ENCODE measurements at places on chromosomes 7 and 10.

DNA sequence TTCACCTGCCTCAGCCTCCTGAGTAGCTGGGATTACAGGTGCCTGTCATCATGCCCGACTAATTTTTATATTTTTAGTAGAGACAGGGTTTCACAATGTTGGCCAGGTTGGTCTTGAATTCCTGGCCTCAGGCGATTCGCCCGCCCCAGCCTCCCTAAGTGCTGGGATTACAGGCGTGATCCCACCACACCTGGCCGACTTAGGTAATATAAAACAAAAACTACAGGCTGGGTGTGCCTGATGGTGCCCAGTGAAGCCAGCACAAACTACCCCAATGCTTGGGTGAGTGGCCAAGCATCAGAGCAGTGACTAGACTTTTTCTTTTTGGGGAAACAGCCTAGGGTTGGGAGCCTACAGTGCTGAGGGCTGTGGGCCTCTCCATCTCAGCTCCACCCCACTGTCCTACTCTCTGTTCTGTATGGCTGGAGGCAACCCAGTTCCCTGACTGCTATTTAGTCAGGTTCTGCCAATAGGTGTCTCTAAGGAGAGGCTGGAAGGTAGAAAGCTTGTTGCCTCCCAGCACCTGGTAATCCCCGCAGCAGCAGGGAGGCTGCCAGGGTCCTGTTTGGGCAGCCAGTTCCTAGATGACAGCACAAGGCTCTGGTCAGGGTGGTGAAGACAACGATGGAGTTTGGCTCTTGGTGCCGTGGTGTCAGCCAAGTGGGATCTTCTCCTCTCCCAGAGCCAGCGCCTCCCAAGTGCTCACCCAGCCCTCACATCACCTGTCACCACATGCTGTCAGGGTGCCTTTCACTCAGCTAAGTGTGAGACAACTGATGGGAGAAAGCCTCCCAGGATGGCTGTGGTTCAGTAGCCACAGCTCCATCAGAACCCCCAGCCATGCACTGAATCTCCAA is 10.4 kb upstream of the NACAD start:
- DNase-seq = no peak
- no peak overlapping the region for H3K4me3 ChIP-seq
- H3K4me1 ChIP-seq = peaks cover 16% of the 10 kb centered on the region

DNA sequence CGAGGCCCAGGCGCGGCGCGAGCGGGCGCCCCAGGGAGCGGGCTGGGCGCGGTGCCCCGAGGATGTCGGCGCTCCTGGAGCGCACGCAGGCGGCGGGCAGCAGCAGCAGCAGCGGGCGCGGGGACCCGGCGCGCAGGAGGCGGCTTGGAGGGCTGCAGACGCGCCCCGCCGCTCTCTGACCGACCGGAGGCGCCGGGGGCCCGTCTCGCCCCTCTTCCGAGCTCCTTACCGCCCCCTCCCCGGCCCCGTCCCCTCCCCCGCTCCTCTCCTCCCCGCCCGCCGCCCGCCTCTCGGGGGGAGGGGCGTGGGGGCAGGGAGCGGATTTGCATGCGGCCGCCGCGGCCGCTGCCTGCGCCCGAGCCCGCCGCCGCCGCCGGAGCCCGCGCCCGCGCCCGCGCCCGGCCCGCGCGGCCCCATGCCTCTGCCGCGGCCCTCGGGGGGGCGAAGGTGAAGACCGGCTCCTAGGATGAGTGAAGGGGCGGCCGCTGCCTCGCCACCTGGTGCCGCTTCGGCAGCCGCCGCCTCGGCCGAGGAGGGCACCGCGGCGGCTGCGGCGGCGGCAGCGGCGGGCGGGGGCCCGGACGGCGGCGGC is at the start of gene NRG3:
Gene NRG3 (plus strand): TSS at position 320 of the 592 bp plus-strand sequence.
- H3K27ac ChIP-seq = no peak within 1 kb of the TSS
- no peak for DNase-seq
- no peak within 1 kb of the TSS for H3K4me3 ChIP-seq
- peaks cover 15% of the 10 kb centered on the region for H3K4me1 ChIP-seq
- H3K36me3 ChIP-seq = no peaks in the 10 kb centered on the region

GRCh38 chr7:93920496-93921182 is 896 bp upstream of the GNG11 start:
- H3K27me3 ChIP-seq = peaks cover 17% of the 10 kb centered on the region
- H3K27ac ChIP-seq = no peak overlapping the region
- no peak for DNase-seq
- H3K4me1 ChIP-seq = no peaks in the 10 kb centered on the region
- H3K4me3 ChIP-seq = no peak overlapping the region

DNA sequence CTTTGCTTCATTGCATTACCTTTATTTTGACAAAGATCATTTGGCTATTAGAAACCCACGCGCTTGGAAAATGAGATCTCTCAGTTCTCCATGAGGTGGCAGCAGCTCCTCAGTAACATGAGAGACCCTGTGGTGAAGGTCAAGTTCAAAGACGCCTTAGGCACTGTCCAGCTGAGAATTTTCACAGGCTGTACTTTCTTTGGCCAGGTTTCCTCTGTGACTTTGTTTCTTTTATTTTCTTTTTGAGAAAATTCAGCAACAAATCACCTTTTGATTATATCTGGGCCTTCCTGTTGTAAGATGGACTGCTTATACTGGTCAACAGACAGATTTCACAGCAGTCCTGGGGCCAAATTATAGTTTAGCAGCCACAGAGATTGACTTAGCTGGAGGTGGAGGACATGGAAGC is 54.5 kb downstream of the RAB18 start:
- H3K27ac ChIP-seq = no peak overlapping the region
- DNase-seq = no peak
- H3K36me3 ChIP-seq = no peaks in the 10 kb centered on the region
- H3K4me3 ChIP-seq = no peak overlapping the region

GRCh38 chr7:12594122-12594897 is 23.8 kb downstream of the SCIN start:
- no peaks in the 10 kb centered on the region for H3K27me3 ChIP-seq
- DNase-seq = no peak
- H3K27ac ChIP-seq = no peak overlapping the region
- H3K4me3 ChIP-seq = no peak overlapping the region
- no peaks in the 10 kb centered on the region for H3K36me3 ChIP-seq

- H3K36me3 ChIP-seq = no peaks in the 10 kb centered on the region
- no peak for DNase-seq
- H3K4me3 ChIP-seq = no peak overlapping the region
- H3K27ac ChIP-seq = no peak overlapping the region
- H3K27me3 ChIP-seq = no peaks in the 10 kb centered on the region
- H3K4me1 ChIP-seq = peaks cover 7% of the 10 kb centered on the region
Observed at GRCh38 chr10:35442028-35442427, 105.7 kb downstream of the CCNY start.

DNA sequence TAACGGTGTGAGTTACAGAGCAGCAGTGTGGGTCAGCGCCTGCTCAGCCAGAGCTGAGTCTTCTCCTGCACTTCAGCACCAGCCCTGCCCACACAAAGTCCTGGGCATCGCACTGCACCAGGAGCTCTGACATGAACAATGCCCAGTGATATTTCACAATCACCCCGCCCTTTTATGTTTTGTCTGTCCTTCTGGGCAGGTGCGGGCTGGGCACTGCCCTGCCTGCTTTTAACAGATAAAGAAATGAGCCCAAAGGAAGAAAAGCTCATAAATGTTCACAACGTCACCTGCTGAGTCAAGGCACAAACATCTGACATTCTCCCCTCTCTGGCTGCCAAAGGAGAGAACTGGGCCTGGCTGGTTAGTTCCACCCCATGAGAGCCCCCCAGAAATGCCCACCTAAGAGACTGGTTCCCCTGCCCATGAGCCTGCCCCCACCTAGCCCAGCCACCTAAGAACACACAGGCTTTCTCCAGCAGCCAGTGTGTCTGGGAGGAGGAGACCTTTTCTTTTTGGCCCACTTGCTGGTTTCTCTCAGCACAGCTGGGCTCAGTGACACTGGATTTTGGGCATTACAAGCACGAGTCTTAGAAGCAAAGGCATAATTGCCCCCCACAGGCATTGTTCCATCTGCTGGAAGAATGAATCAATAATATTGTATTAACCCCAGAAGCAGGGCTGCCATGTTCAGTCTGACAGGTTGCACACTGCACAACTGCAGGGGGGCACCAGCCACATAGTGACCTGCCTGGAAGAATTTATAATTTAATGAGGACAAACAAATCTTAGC is 22.3 kb downstream of the CALML3 start:
- peaks cover 3% of the 10 kb centered on the region for H3K27me3 ChIP-seq
- peaks cover 30% of the 10 kb centered on the region for H3K4me1 ChIP-seq
- DNase-seq = no peak
- no peaks in the 10 kb centered on the region for H3K36me3 ChIP-seq
- H3K4me3 ChIP-seq = no peak overlapping the region

- H3K27me3 ChIP-seq = no peaks in the 10 kb centered on the region
- H3K36me3 ChIP-seq = no peaks in the 10 kb centered on the region
- H3K4me3 ChIP-seq = no peak overlapping the region
- no peak for DNase-seq
- no peaks in the 10 kb centered on the region for H3K4me1 ChIP-seq
Observed at GRCh38 chr10:99143011-99143410, 92.6 kb downstream of the HPSE2 start.

DNA sequence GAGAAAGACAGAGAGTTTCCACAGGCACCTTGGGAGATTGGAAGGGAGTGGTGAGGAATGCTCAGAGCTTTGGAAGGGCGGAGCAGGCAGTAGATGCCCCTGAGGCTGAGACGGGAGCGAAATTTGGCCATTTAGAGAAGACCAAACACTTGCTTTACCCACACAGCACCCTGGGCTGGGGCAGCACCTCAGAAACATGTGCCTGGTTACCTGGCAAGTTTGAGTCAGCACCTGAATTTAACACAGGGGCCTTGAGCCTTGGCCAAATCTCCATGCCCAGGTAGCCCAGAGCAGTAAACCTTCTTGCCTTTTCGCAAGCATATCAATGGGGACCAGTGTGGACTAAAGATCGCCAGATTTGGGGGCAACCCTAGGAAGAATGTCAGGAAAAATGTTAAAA is 111.9 kb upstream of the NFE2L3 start:
- peaks cover 23% of the 10 kb centered on the region for H3K27me3 ChIP-seq
- no peaks in the 10 kb centered on the region for H3K4me1 ChIP-seq
- H3K4me3 ChIP-seq = no peak overlapping the region

Measured in T-cell (primary cell).